ENCODE measurements at places on chromosomes 11 and 22. TPM values are rescaled to one million over a fixed set of nuclear protein-coding genes. Genes with fewer than 3 reads are reported as not detected.

DNA sequence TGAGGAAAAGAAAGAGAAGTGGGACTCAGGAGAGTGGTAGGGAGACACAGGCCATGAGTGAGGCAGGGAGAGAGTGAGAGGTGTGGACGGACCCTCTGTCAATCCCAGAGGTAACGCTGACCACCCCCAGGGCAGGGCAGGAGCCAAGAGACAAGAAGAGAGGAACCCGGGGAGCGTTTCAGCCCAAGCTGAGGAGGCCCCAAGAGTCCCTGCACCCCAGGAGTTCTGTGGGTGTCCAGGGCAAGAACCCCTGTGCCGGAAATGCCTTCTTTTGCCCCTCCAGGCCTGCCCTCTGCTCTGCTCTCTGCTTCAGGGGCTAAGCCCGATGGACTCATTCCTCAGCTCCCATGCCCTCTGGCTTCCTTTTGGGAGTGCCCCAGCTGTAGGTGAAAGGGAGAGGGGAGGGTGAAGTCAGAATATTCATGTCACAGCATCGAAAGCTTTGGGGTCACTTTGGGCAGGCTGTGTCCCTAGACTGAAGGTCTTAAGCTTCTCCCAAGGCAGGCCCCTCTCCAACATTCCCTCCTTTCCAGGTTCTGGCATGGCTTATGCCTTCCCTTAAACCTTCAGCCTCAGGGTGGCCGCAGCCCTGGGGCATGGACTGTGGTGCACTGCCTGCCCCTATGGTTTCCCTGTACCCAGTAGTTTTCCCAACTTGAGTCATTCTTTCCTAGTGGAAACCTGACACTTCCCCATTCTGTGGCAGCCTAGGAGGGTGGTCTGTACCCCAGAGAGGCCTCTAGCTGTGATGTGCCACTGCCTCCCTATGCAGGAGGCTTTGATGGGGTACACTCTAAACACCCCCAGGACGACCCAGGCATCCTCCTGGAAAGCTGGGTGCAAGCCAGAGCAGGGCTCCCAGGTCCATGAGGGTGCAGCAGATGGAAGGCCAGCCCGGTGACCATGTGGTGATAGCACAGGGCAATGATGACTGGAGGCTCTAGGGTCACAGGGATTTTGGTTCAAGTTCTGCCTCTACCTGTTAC, 27.1 kb downstream of the MYEOV start:
- no peak for DNase-seq
- H3K27ac ChIP-seq, result no peak overlapping the region
- no peaks in the 10 kb centered on the region for H3K27me3 ChIP-seq
- H3K4me1 ChIP-seq, result no peaks in the 10 kb centered on the region
- no peak overlapping the region for H3K4me3 ChIP-seq

DDTL gene
- total RNA-seq, result 1.4 TPM

- no peaks in the 10 kb centered on the region for H3K36me3 ChIP-seq
- H3K27ac ChIP-seq, result no peak overlapping the region
- DNase-seq, result no peak
- no peaks in the 10 kb centered on the region for H3K4me1 ChIP-seq
- no peak overlapping the region for H3K4me3 ChIP-seq
Observed at GRCh38 chr11:15874704-15875103, 481.6 kb downstream of the SOX6 start.

STIP1 gene
- 93.6 TPM for total RNA-seq

TEAD1 gene
- 91.0 TPM for total RNA-seq

DNA sequence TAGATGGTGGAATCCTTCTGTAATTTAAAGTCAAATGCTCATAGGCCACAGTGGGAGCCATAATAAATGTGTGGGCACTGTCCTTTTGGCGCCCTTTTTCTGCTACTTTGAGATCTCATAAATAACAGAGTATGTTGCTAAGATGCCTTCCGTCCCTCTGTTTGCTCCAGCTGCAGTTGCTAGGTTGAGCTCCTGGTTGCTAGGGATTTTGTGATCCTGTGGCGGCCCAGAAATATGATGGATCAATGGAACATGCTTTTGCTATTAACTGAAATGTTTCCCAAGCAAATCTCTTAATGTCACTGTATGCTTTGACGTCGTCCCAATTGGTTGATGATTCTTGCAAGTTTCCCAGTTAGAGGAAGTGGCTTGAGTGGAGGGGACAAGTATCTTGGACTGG, 53.5 kb downstream of the MYO18B start:
- H3K27ac ChIP-seq, result no peak overlapping the region
- H3K4me1 ChIP-seq, result no peaks in the 10 kb centered on the region
- H3K27me3 ChIP-seq, result no peaks in the 10 kb centered on the region
- no peaks in the 10 kb centered on the region for H3K36me3 ChIP-seq
- no peak overlapping the region for H3K4me3 ChIP-seq
- no peak for DNase-seq
